Activated T-cell treated with anti-CD3 and anti-CD28 coated beads for 4 hours (primary cell): ENCODE measurements at places on chromosomes 1 and 21.

- DNase-seq, result no peak
These were observed 5.2 kb downstream of the TXLNA start for GRCh38 chr1:32184650-32185049.

- peak; percentile 63 for DNase-seq
These were observed 519 bp downstream of the ZNF496 start for GRCh38 chr1:247331172-247331524.

- DNase-seq, result no peak
These were observed 7.8 kb upstream of the FMO2 start for GRCh38 chr1:171177261-171177660.

- DNase-seq, result no peak
These were observed 39.1 kb upstream of the SELENON start for GRCh38 chr1:25760871-25761270.

DNA sequence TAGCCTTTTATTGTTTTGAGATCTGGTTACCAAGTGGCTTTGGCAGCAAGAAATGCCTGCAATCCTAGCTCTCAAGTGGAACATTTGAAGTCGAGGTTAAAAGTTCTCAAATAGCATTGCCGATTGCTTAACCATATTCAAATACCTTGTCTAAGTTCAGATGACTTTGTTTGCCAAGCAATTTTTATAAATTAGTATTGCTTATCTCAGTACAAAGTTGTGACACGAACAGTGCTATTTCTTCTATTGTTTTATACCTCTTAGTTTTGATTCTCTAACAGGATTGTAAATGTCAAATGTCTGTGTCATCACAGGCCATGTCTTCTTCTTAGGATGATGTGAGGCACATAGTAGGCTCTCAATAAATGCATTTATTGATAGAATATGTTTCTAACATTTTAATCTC, 633.3 kb downstream of the PTPRC start:
- no peak for DNase-seq
